ENCODE measurements at places on chromosomes 1 and 21. TPM values are rescaled to one million over a fixed set of nuclear protein-coding genes. Genes with fewer than 3 reads are reported as not detected.

DNA sequence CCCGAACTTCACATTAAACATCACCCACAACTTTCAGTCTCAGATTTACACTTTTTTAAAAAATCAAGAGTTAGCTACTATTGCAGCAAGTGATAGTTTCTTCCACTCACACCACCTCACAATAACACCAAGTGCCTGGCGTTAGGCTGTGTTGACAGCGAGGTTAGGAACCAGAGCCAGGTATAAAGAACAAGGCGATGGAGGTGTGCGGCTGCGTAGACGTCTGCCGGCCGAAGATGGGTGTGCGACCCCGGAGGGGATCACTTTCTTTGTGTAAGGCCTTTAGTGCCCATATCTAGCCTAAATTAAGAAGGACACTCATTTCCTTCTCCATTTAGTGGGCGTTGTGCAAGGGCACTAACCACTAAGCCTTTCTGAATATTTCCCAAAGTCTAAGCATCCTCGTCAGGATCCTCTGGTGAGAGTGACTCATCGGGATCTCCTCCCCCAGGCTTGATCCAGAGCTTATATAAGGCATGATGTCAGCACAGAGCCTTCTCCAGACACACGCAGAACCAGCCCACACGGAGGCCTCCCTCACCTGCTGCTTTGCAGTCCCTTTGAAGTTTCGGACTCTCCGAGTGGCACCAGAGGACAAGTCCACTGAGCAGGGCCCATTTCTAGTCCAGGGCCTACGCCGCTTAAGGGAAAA lies 11.8 kb downstream of the NHLH2 start:
- DNase-seq: peak; percentile 70
- no peak overlapping the region for H3K27ac ChIP-seq
- H3K4me1 ChIP-seq: peaks cover 14% of the 10 kb centered on the region
- peaks cover 28% of the 10 kb centered on the region for H3K27me3 ChIP-seq
- peak overlapping the region; percentile 32 for H3K4me3 ChIP-seq
- H3K36me3 ChIP-seq: no peaks in the 10 kb centered on the region

The TNFRSF18 gene
- 0.66 TPM for total RNA-seq

DNA sequence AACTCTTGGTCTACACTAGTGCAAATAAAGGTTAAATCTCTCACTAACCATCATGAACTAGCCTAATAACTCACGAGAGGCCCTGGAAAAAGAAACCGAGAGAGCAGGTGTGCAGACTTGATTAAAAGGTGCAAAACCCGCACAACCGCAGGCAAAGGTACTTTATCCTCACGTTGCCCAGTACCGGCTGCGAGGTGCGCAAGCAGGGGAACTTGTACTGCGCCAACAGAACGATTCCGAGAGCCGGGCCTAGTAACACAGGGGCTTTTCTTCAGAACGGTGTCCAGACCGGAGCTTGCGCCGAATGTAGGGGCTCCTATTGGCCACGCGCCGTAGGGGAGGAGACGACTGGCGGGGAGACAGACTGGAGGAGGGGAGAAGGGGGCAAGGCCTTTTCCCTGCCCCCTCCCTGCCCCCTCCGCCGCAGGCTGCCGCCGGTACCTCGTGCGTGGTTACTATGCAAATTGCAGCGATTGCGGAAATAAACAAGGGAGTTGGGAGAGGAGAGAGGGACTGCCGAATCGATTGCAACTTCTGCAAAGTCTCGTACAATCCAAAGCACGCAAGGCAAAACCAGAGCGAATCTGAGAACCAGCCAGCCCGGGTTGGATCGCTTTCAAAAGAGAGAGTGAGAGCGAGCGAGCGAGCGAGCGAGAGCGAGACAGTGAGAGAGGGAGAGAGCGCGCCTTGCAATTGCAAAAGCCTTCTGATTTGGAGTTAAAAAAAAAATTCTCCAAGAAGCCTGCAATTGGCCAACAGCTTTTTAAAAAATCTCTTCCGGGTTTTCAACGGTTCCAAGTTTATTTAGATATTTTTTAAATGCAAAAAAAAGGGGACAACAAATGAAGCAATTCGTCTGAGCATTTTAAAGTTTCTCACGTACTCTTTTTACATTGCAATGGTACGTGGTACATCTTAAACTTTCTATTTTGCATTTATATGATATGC lies 5.4 kb upstream of the NFIA start:
- peaks cover 34% of the 10 kb centered on the region for H3K4me1 ChIP-seq
- H3K27ac ChIP-seq: peak overlapping the region; percentile 31
- H3K27me3 ChIP-seq: no peaks in the 10 kb centered on the region
- no peaks in the 10 kb centered on the region for H3K36me3 ChIP-seq

GRCh38 chr1:91853397-91853796 lies 32.6 kb downstream of the TGFBR3 start:
- no peaks in the 10 kb centered on the region for H3K36me3 ChIP-seq
- H3K27me3 ChIP-seq: no peaks in the 10 kb centered on the region
- H3K4me3 ChIP-seq: no peak overlapping the region
- H3K27ac ChIP-seq: no peak overlapping the region
- H3K4me1 ChIP-seq: no peaks in the 10 kb centered on the region
- DNase-seq: no peak

DNA sequence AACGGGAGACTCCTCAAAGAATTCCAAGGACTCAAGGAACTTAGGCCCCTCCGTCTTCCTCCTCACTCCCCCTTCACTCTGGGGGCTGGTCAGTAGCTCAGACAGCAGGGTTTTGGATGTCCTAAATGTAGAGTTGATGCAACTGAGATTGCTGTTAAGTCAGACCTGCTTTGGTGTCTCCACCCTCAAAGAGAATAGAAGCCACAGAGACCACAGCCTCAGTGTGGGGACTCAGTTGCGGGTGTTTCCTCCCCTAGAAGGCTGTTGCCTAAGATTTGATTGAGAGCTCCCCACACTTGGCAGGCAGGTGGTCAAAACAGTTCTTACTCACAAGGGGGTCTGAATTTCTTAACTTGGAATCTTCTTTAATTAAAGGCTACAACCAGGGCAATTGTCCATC lies 7.6 kb downstream of the MAN1C1 start:
- no peak overlapping the region for H3K4me3 ChIP-seq
- DNase-seq: no peak
- no peak overlapping the region for H3K27ac ChIP-seq
- H3K27me3 ChIP-seq: peaks cover 40% of the 10 kb centered on the region
- no peaks in the 10 kb centered on the region for H3K36me3 ChIP-seq
- H3K4me1 ChIP-seq: no peaks in the 10 kb centered on the region
